Fibroblast of upper back skin (primary cell): ENCODE measurements at places on chromosomes 7 and 10.

GRCh38 chr7:27149842-27150567 lies 2.4 kb downstream of the HOXA3 start:
- no peak for DNase-seq

DNA sequence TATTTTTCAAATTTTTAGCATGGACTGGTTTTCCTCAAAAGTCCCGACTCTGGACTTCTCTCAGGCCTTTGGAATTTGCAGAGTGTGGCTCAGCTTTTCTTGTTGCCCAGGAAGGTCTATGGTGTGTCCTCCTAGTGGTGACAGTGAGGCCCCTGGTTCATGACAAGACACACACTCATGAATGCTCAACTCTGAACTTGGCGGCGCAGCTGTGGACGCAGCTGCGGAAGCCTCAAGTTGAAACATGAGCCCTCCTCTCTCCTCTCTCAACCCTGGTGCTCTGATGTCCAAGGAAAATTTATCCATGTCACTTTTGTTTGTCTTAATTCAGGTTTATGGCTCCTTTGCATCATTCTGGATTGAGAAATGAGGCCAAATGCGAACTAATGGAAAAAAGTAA lies 183.9 kb downstream of the HECW1 start:
- no peak for DNase-seq

GRCh38 chr10:109393425-109393824 lies 529.9 kb downstream of the XPNPEP1 start:
- DNase-seq, result no peak

GRCh38 chr7:66696774-66697191 lies 43.8 kb upstream of the RABGEF1 start:
- DNase-seq, result peak; percentile 41

DNA sequence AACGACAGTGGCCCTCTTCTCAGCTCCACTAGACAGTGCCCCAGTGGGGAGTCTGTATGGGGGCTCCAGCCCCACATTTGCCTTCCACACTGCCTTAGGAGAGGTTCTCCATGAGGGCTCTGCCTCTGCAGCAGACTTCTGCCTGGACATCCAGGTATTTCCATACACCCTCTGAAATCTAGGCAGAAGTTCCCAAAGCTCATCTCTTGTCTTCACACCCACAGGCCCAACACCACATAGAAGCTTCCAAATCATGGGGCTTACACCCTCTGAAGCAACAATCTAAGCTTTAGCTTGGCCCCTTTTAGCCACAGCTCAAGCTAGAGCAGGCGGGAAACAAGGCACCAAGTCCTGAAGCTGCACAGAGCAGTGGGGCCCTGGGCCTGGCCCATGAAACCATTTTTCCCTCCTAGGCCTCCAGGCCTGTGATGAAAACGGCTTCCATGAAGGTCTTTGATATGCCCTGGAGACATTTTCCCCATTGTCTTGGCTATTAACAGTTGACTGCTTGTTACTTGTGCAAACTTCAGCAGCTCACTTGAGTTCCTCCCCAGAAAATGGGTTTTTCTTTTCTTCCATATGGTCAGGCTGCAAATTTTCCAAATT lies 89.2 kb downstream of the KBTBD2 start:
- no peak for DNase-seq
